IPS DF 6.9 (cell line): ENCODE measurements at places on chromosomes 6 and 20.

DNA sequence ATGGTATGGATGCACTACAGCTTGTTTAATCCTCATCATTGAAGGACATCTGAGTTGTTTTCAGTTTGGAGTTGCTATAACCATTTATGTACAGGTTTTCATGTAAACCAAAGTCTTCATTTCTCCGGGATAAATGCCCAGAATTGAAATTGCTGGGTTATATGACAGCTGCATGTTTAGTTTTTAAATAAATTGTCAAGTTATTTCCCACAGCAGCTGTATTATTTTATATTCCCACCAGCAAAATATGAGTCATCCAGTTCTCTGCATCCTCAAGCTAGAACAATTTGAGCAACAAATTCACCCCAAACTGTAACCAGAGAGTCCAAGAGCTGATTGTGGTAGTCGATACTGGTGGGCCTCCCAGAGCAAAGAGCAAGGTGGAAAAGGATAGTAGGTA lies 161.0 kb upstream of the PRND start:
- DNase-seq: no peak

- no peak for DNase-seq
Measured at GRCh38 chr6:90859612-90860011, 272.7 kb upstream of the MAP3K7 start.

GRCh38 chr6:775863-776262 lies 82.9 kb upstream of the EXOC2 start:
- DNase-seq: no peak

- DNase-seq: no peak
Measured at GRCh38 chr6:129749749-129750120, 39.8 kb upstream of the ARHGAP18 start.

DNA sequence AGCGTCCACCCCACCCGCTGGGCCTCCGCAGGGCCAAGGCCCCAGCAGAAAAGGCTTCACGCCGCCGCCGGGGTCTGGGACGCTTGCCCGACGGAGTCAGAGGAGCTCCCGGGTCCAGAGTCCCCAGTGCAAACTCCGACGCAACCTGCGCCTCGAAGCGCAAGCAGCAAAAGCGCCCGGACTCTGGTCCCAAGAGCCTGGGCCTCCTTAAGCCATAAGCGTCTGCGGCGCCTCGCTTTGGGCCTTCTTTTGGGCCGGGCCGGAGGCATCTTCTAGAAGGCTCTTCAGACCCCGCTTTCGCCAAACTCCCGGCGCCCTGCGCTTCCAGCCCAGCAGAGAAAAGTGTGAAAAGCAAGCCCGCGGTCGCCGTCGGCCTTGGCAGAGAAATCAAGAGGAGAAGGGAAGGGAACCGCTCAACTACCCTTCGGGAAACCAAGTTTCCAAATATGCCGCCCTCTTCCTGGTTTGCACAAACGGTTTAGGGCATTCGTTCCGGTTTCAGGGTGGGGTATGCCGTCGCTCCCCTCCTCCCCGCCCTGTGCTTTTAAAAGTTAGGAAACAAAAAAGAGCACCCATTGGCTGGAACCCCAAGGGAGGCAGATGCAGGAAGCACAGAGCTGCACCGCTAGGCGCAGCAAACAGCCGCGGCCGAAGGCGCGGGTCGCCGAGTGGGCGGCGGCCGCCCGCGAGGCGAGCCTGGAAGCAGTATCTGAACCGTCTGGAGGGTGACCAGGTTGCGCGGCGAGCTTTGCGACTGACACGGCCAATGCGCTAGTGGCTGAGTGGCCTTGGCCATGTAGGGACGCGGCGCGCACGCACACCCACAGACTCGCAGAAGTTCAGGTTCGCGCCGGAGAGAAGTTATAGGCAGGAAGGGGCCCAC lies 1.2 kb downstream of the TBX18 start:
- no peak for DNase-seq

DNA sequence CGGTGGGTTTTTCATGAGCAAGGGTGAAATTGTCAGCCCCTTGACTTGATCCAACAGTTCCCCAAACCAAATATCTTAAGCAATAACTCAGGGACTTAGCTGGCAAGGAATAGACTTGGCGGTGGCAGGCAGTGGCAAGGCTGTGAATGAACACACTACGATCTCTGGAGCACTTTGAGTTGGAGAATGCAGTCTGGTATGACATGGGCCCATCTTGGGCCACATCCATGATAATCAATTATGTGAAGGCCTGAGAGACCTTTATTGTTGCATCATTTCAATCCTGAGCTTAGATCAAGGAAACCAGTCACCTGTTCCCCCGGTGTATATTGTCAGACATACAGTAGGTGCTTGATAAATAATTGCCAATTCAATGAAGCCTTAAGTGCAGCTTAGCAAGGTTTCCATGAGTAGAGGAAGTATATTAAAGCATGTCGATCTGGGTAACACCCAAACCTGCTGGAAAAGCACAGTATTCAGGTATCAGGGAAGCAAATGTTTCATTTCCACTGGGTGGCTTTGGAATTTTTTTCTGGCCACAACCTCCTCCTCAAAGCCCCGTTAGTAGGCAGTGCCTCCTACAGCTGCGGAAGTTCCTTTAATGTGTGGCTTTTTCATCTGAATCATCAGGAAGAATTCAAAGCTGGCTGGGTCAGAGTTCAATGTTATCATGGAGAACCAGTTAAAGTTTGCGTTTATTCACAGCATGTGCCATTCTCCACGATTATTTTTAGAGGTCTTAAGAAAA lies 10.2 kb downstream of the CASS4 start:
- DNase-seq: no peak

DNA sequence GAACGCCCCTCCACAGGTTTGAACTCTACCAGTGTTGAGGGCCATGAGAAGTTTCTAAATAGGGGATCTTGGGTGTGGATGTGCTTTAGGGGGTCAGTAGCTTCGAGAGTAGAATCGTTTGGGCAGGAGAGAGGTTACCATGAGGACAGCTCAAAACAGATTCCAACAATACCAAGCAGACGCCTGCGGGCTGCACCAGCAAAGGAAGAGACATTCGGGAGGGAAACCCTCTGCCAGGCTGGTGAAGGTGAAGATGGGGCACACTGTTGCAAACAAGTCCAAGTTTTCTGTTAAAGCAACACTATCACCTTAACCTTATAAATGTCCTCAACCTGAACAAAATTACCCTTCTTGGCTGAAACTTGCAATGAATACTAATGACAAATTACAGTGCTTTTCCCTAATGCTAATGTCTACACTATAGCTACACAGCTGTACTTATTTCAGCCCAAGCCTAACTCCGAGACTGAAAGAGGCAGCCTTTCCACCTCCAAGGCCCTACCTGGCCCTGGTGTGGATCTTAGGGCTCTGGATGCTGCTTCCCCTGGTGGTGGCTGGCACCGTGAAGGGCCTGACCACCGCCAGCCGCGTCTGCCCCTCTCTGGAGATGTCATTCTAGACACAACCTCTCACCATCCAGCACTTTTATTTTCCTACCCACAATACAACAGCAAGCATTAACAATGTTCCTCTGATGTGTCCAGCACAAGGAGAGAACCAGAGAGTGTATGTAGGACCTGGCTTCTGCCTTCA lies 80.1 kb downstream of the DLL1 start:
- no peak for DNase-seq

- no peak for DNase-seq
Measured at GRCh38 chr6:149717255-149717587, 680 bp downstream of the LATS1 start.

DNA sequence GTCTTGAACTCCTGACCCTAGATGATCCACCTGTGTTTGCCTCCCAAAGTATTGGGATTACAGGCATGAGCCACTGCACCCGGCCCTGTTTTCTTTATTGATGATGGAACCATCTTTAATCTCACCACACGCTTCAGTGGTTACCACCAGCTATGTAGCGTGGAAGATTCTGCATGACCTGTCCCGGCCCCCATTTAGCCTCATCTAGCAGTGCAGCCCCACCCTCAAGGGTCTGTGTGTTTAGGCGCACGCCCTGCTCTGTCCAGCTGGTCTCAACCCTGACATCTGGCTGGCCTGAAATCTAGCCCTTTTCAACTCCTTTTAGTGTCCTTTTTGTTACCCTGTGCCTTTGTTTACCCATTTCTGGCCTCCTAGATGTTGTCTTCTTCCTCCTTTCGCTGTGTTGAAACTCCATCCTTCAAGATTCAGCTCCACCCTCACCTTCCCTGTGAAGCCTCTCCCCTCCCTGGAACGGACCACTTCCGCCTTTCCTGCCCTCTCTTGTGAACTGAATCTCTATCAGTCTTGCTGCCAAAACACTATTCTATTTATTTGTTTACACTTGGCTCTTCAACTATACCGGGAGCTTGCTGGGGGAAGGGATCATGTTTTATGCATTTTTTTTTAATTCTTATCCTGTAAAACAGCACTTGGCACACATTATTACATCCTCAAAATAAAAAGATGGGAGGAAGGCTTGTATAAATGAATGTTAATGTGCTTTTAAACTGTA lies 101.0 kb upstream of the MTHFD1L start:
- DNase-seq: no peak

- DNase-seq: no peak
Measured at GRCh38 chr6:154504865-154505449, 5.5 kb downstream of the CNKSR3 start.

DNA sequence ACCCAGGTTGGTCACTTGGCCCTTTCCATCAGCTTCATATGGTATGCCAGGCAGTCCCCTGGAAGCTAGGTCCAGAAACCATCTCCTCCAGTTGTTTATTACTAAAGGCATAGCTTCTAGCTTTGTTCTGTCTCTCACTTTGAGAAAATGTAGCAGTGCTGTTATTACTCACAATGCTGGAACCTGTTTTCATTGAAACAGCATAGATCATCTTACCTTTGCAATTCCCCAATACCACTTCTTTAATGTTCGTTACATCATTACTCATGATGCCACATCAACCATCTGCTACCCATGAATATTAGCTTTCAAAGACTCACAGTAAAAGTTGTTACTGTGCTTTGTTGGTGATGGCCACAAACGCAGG lies 88.3 kb downstream of the ADAT2 start:
- no peak for DNase-seq

- DNase-seq: no peak
Measured at GRCh38 chr20:18567739-18568091, 483 bp downstream of the SMIM26 start.

DNA sequence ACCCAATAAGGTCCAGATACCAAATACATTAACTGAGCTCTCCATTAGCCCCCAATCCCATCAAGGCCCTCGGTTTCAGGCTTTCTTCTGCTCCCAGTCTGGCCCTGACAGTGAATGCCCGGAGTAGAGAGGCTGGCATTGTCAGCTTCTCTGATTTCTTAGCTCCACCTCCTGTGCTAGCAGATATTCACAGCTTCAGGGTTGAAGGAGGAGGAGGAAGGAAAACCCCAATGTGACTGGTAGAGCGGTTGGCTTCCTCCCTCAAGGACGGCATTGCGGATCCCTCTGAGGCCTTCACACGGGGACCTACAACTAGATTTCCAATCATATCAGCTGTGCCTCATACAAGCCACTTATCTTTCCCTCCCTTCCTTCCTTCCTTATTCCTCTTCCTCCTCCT lies 164.1 kb upstream of the SYNDIG1 start:
- no peak for DNase-seq

DNA sequence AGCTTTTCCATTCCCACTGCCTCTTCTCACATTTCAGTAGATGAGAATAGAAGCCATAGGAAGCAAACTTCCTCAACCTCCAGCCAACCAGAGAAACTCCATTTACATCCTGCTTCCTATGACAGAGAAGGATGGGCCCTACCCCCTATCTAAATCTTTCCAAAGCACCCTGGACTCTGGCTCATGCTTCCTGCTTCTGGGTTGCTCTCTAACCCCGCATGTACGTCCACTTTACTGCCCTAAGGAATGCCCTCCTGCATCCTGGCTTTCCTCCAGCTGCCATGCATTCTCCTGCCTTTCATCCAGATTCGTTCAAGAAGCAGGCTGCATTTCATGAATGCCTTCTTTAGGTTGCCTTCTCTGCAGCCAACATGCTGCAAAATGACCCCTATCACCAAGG lies 91.9 kb downstream of the FAM217A start:
- no peak for DNase-seq

DNA sequence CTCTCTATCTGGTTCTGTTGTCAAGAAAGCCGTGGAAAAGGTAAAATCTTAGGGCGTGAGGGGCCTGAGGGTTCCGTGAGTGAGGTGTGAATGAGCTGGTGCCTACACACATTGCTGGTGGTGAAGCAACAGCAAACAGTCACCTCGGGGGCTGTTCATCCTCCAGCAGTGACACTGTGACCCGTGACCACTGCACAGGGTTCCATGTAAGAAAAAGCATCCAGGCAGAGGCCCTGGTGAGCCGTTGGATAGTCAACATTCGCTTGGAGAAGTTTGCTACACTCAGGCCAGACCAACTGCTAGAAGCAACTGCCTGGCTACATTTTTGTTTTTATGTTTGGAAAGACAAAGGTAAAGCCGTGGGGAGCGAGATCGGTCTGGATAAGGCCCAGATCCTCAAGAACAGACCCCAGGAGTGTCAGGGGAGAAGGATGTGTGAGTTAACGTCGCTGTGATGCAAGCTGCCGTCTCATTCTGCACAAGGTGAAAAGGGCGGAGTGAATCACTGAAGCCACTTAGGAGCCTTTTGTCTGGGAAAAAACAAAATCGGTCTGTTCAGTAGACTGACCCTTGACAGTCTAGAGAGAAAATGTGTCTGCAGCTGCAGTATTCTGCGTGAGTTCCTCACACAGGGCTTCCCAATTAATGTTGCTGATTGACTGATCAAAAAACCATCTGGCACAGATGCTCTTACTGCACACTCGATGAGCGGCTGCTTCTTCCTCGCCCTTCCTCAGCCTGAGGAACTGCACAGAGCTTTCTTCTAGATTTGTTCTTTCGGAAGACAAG lies 404.0 kb downstream of the SMOC2 start:
- DNase-seq: no peak

- no peak for DNase-seq
Measured at GRCh38 chr6:169158691-169159090, 95.0 kb downstream of the THBS2 start.

DNA sequence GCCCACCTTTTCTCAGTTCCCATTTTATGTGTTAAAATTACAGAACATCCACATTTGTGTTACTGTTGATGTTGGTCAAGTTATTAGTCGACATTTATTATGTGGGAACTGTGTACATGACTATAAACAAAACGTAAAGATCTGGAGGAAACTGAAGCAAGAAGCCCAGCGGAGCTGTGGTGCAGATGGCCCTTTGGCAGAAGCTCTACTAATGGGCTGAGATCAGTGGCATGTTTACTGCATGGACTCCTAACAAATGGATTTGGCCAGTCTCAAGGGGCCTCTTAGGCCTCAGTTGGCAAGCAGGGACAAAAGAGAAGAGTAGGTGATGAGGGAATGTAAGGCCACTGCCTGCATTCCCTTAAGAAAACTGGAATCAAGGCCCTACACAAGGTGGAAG lies 282.1 kb upstream of the TCF21 start:
- no peak for DNase-seq

DNA sequence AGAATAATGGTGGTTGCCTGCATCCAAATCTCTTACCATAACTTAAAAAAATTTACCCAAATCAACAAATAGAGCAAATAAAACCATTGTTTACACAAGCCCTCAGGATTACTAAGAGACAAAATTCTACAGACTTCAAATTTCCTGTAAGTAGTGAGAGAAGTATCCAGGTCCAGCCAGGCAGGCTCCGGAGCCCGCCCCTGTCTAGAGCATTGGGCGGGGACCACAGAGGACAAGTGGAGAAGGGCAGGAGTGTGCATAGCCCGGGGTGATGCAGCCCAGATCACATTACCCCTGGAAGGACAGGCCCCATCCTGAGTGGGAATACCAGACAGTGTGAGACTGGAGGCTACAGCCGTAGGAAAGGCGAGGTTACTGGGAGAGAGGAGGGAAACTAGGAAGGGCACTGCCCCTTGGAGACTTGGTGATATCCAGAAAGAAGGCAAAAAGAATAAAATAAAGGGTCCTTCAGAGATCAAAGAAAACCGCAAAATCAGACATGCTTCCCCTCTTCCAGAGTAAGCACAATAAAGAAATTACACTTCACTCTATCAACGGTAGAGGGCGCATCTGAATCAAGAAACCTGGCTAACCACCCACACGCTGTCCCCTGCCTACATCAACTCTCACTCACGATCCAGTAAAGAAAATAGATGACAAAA lies 26.6 kb downstream of the RIN2 start:
- peak; percentile 52 for DNase-seq
